T-cell (primary cell): ENCODE measurements at places on chromosomes 6 and 20. TPM values are rescaled to one million over a fixed set of nuclear protein-coding genes. Genes with fewer than 3 reads are reported as not detected.

Gene MDFI
- not detected for total RNA-seq

Gene RAET1L
- total RNA-seq = not detected

Gene SOX18
- 0.56 TPM for total RNA-seq

Gene BPIFB2
- total RNA-seq = 0.29 TPM

Gene FERMT1
- total RNA-seq = not detected

Gene CAGE1
- total RNA-seq = 0.75 TPM

Gene RIPPLY2
- total RNA-seq = not detected

DNA sequence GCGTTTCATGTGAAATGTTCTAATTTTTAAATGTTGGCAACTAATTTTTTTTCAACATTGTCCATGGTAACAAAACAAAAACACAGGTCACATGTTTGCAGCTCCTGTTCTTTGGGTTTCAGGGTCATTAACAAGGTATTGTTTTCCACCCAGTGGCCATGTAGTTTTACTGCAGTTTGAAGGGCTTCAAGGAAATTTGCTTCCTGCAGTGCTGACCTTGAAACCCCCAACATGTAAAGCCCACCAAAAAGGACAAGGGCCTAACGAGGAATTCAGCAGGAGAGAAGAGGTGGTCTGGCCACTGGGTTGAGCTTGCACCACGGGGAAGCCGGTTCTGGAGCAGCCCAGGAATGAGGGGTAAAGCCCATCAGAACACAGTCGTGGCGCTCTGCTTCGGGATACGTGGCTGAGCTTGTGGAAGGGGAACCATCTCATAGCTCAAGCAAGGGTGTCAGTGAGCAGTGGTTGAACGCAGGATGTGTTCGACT lies 13.9 kb upstream of the KLHL31 start:
- no peak for DNase-seq

DNA sequence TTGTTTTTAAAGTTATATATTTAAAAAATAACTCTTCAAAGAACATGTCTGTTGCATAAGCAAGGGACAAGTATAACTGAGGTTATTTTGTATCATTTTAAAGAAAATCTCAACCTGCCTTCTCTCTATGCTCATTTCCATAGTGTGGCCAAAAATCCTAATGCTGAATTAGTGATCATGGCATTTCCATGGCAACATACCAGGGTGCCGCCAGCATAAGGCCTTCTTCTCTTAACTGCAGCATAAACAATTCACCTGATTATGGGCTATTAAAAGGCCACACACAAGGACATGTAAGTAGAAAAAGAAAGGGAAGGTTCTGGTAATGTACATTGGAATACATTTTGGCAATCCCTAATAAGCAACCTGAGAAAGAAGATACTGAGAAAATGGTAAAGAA lies 95.1 kb upstream of the RNF217 start:
- DNase-seq = no peak

DNA sequence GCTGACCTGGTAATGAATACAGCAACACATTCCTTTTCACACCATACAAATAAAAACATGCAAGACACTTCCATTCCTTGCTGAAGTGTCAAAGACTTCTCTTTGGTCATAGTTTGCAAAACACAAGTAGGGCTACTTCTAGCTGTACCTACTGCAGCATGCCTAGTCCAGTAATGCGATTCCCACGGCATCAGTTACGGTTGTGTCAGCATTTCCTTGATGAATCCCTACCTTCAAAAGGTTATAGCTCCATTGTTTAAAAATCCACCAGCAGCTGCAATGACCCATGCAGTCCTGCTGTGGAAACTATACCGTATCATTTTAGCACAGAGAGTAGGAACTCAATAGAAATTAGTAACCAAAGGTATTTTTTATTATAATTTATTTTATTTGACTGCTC lies 1371.5 kb downstream of the EPHA7 start:
- no peak for DNase-seq

DNA sequence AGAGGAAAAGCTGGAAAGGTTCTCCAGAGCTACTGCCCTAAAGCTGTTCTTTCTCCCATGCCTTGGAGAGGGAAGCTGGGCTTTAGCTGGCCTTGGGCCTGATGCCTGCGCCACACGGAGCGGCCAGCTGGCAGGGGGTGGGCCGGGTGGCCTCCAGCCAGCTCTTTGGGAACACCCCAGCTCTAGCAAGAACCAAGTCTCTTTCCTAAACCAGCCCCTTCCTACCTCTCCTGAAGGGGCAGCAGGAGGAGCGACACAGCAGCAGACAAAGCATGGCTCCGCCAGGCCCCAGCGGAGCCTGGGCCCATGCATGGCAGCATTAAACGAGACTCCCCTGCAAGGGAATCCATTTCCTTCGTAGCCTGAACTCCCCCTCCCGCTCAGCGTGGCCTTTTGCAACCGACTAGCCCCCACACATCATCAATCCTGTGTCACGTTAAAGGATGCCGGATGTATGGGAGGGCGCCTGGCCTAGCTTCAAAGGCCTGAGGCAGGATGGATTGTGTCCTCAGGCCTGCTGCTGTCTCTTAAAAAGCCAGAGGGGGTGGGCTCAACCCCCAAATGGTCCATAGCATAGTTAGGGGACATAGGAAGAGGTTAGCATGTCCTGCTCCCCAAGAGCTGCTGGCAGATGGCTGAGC lies 14.0 kb downstream of the MRPS18A start:
- no peak for DNase-seq

DNA sequence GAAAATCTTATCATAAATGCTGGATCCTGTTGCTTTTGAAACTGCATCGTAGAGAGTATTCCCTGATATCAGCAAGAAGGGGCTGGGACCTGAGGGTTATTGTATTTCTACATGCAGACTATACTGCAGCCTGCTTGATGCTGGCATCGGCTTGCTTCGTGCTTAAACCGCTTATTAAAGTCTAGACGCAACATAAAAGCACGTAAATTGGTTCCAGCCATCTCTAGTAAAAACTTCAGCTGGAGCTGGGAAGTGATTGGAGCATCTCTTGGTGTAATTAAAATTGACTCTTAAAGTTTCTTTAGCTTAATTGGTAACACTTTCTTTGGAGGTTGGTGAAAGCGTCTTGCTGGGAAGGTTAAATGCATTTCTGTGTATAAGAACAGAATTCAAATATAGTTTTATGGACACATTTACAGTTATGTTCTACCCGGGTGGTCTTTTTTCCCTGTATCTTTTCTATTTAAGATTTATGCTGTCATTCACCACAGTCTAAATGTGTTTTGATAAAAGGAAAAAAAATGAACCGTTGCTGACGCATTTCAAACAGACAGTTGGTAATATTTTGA lies 139.0 kb upstream of the JAG1 start:
- DNase-seq = no peak

GRCh38 chr6:4670290-4670689 lies 105.9 kb upstream of the CDYL start:
- DNase-seq = no peak

GRCh38 chr6:121856296-121856695 lies 420.9 kb downstream of the GJA1 start:
- DNase-seq = no peak

GRCh38 chr6:89888871-89889270 lies 5.4 kb upstream of the GJA10 start:
- no peak for DNase-seq

GRCh38 chr6:79543411-79543810 lies 6.2 kb upstream of the LCA5 start:
- no peak for DNase-seq

DNA sequence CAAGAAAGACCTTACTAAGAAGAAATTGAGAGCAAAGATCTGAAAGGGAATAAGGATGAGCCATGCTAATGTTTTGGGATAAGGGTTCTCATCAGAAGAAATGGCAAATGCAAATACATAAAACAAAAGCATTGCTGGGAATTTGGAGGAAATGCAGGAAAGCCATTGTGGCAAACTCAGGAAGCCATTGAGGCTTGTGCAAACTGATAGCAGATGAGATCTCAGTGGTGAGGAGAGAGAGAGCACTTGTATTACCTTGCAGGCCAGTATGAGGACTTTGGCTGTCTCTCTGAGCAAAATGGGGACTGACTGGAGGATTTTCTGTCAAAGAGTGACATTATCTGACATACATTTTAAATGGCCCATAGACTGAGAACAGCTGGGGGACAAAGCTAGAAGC lies 103.0 kb downstream of the ADGRB3 start:
- no peak for DNase-seq
